ENCODE measurements at places on chromosomes 11 and 22. TPM values are rescaled to one million over a fixed set of nuclear protein-coding genes. Genes with fewer than 3 reads are reported as not detected.

- no peak for DNase-seq
Measured at GRCh38 chr11:76248210-76248609, 41.9 kb upstream of the WNT11 start.

DNA sequence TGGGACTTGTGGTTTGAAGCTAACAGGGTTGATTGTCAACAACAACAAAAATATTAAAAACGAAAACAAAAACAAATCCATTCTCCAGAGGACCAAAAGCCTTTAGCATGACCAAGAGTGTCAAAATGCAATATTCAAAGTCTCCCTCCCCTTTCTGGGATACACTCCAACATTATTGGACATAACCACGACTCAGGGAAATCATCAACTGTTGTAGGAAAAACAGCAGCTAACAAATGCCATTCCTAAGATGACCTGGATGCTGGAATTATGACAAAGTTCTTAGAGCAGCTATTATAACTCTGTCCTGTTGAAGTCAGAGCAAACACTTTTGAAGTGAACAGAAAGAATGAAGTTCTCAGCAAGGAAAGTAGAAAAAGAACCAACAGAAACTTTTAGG is 143.0 kb downstream of the TMEM135 start:
- no peak for DNase-seq

DNA sequence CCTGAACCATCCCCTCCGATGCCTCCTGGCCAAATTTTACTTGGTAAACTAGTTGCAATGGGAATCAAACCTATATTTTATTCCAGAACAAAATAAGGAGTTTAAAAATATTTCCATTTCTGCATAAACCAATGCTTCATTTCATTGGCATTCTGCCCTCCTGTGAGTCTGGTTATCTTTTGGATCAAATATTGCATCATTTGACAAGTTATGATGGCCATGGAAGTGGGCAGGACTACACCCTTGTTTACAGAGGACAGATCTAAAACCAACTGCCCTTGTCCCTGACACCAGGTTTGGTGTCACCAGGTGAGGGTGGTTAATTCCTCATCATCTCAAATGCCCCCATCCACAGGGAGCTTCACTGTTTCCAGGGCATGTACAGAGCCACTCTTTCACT is 28.2 kb upstream of the E2F8 start:
- no peak for DNase-seq

- no peak for DNase-seq
Measured at GRCh38 chr11:28773606-28774005, 665.4 kb downstream of the METTL15 start.

GRCh38 chr11:40403321-40403720 is 1056.1 kb downstream of the LRRC4C start:
- DNase-seq = no peak

DNA sequence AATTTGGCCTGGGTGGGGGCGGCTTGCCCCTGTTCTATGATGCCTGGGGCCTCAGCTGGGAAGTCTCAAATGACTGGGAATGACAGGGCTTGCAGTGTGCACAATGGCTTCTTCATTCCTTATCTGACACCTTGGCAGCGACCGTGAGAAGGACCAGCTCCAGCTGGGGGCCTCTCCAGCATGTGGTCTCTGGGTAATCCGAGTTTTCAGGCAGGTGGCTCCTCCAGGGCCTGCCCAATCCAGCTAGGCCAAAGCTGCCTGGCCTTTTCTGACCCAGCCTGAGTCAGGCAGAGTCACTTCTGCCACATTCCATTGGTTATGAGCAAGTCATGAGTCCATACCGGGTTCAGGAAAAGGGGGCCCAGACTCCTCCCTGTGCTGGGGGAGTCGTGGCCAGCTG is 646.0 kb downstream of the OPCML start:
- no peak for DNase-seq

- DNase-seq = no peak
Measured at GRCh38 chr11:85407648-85408047, 219.5 kb downstream of the DLG2 start.

- DNase-seq = peak; percentile 70
Measured at GRCh38 chr11:35619116-35619854, 1.0 kb downstream of the FJX1 start.

DNA sequence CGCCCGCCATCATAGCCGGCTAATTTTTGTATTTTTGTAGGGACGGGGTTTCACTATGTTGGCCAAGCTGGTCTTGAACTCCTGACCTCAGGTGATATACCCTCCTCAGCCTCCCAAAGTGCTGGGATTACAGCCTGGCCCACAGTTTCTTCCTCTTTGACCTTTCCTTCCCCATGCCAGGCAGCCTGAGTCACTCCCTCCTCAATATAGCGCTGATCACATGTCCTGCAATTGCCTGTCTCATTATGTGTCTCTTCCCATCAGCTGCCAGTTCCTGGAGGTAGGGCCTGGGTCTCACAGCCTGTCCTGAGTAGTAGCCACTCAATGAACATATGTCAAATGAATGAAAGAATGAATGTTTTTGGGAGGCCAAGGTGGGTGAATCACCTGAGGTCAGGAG is 43.0 kb upstream of the CCDC134 start:
- DNase-seq = no peak

DNA sequence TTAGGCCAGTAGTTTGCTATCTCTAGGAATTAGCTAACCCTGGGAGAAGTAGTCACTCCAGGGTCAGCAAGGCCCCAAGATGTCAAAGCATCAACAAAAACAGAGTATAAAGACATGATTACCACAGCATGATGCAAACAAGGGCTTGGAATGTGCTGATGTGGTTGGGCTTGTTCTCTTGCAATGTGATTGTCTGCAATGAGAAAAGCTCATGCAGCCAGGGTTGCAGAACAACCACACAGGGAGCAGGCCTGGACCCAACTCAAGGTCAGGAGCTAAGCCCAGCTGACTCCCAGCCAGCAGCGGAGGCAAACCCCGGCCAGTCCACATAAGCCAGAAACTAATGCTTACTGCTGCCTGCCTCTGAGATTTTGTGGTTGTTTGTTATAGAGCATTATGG is 132.4 kb upstream of the ZC3H12C start:
- peak; percentile 53 for DNase-seq

SAA4 gene
- 0.39 TPM for polyA plus RNA-seq

OR2AT4 gene
- polyA plus RNA-seq = not detected

SCGB2A2 gene
- polyA plus RNA-seq = not detected

CRYAB gene
- 60.8 TPM for polyA plus RNA-seq

HTR3B gene
- polyA plus RNA-seq = 0.03 TPM

Measured in lung (tissue), 17 donors.